ENCODE measurements at places on chromosomes 1 and 21.

DNA sequence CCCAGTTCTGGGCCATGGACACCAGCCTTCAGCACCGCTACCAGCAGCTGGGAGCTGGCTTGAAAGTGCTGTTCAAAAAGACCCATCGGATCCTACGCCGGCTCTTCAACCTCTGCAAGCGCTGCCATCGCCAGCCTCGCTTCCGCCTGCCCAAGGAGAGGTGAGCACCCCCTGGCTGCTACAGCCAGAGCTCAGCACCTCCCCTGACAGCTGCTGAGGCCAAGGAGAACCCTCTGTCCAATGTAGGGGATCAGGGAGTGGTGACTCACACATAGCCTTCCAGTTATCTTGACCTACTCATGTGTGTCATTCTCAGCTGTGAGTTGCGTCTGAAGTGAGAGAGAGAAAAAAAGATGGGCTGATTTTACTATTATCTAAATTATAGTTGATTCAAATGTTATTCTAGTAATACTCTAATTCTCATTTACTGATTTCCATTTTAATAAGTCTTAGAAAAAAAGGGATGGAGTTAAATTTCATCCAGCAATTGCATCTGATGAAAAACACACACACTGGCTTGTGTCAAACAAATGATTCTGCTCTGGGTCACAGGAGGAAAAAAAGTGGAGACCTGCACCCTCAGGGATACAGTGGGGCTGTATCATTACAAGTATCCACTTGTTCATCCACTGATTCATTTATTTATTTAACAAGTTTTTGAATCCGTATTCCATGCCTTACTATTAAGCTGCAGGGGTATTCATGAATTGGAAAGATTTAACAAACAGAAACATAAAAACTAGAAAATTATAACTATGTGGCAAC is 108.0 kb downstream of the BRINP2 start:
- no peak for DNase-seq

DNA sequence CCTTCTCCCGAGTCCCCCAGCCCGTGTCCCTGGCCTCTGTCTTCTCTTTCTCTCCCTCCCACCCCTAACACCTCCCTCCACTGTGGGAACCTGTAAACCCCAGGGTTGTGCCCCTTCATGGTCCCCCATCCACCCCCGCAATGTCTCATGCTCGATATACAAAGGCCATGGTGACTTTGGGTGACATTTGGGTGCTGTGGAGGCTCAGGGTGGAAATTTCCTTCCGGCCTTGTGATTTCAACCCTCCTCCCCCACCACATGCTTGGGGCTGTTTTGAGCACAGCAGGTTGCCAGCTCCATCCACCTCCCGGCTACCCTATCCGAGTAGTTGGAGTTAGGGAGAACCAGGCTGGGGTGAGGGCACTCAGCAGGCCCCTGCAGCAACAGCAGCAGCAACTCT is 25.7 kb upstream of the VPS13D start:
- DNase-seq: no peak

DNA sequence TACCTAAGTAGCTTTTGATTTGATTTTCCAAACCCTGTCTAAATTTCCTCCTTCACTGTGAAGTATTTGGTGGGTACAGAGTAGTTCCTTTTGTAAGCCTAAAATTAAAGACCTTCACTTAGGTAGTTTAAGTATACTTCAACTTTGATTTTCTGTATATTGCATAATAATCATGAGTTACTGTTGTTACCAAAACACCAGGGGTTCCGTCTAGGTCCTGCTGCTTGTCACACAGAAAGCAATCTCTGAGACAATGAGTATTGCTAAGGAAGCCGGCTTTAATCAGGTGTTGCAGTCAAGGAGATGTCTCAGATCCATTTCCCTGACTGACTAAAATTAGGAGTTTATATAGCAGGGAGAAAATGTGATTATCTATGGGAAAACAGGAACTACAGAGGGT is 15.3 kb downstream of the RPS6KC1 start:
- DNase-seq: no peak

- DNase-seq: no peak
These were observed 492.3 kb upstream of the PRMT6 start for GRCh38 chr1:106564192-106564591.

GRCh38 chr1:81833722-81834121 is 33.0 kb downstream of the ADGRL2 start:
- DNase-seq: no peak
